ENCODE measurements at places on chromosomes 11 and 22.

- DNase-seq, result no peak
These were observed 18.7 kb downstream of the IGF2 start for GRCh38 chr11:2120359-2121100.

DNA sequence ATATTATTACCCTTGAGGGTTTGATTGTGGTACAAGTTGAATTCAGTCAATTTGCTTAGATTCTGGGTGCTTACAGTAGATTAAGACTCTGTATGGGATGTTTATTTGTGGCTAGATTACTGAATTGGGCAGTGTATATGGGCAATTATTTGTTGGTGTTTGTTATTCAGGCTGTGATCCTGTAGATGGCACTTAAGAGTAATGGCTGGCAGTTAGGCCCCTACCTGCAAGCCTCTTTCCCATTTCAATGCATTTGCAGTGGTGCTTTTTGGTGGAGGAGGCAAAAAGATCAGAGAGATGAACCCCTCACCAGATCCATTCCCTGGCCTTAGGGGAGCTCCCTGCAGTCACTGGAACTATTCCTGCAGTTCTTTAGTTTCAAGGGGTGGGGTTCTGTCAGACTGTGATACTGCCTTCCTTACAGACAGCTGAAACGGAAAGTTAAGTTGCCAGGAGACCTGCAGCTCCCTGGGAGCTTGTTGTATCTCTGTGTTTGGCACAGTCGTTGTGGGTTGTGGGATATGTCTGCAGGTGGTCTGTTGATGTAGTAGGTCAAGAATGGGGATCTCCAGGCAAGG, 199.5 kb downstream of the AASDHPPT start:
- no peak for DNase-seq

- DNase-seq, result no peak
These were observed 96.3 kb upstream of the PRDM11 start for GRCh38 chr11:45050111-45050510.

DNA sequence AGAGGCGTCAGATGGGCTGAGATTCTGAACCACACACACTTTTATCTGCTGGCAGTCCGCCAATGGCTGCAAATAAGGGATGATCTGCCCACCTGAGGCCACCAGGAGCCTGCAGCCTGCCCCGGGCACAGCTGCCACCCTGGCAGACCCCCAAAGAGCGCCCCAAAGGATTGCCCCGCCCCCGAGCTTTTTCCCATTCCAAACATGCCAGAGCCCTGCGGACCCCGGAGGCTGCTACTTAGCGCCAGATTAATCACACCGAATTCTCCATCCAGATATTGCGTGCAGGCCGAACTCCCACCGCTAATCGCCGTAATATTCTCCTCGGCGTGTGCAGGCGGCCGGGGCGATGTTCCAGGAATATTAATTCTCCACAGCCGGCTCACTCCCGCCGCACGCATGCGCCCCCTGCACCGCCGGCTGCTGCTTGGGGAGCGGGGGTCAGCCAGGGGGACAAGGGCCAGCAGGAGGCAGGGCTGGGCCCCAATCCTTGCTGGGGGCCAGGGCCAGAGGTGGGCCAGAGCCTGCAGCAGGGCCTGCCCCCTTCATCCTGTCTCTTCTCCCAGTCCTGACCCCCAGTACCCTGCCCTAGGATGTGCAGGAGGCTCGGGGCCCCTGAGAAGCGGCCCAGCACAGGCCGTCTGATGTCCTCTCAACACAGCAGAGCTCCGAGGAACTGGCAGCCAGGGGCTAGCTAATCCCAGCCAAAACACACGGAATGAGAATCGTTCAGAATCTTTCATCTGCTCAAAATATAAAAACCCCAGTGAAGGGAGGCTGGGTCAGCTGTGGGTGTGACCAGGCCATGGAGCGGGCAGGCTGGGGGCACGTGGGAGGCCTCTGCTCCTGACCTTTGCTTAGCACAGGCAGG, 19.5 kb upstream of the TCF20 start:
- no peak for DNase-seq

- DNase-seq, result no peak
These were observed 99.1 kb upstream of the AMOTL1 start for GRCh38 chr11:94669023-94669422.

Data from hypothalamus (tissue), 51 donors.